ENCODE measurements at places on chromosomes 2 and 18.

DNA sequence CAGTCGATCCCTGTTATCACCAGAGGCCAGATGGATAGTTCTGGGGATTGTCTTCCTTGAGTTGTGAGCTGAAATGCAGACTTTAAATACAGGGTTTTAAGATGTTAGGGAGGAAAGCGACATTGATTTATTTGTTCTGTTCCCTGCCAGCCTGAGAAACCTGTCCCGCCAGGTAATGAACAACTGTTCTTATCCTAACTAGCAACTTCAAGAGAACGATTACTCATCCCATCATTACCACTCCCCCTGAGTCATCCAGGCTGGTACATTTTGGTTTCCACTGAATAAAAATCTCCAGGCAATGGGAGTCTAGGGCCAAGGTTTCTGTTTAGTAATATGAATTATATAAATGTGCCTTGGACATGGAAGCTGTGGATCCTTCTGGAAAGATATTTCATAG, 131.2 kb downstream of the LYPD6B start:
- no peak for DNase-seq

GRCh38 chr2:148063633-148064032, 42.7 kb downstream of the MBD5 start:
- no peak for DNase-seq

DNA sequence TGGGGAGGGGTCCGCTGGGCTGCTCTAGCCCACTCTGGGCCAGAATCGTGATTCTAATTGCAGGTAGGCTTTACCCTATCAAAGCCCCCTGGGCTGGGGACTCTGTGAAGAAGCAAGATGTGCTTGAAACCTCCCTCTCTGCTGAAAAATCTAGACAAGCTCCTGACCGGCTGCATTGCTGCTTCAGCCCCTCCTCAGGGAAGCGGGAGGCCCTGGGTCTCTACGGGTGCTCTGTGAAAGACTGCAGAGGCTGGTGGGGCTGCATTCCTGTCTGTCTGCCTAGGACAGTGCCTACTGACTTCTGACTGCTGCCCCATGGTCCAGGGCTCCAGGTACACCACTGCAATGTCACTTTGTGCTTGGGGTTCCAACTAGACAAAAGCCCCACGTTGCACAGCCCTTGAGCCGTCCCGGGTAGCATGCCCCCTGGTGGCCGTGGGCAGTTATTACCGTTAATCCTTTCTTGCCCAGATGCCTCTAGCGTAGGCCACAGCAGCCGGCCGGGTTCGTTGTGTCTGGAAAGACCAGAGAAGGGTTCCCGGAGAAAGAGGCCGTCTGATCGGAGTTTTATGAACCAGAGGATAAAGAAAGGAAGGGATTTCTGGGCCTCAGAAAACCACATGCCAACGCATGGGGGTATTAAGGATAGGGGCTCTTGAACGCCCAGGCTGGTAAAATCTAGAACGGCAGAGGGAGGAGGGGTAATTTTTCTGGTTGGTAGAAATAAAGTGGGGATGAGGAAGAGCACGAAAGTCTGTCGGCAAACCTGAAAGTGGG, 15.9 kb upstream of the C1QL2 start:
- DNase-seq = peak; percentile 21

GRCh38 chr2:205768815-205769494, 86.7 kb downstream of the NRP2 start:
- DNase-seq = no peak

- no peak for DNase-seq
These were observed 64.9 kb downstream of the ZNF521 start for GRCh38 chr18:25287106-25287505.

GRCh38 chr2:64404002-64404731, 49.8 kb upstream of the LGALSL start:
- no peak for DNase-seq

GRCh38 chr18:58177896-58178470, 134.0 kb downstream of the NEDD4L start:
- DNase-seq = no peak

- DNase-seq = peak; percentile 5
These were observed 115.7 kb upstream of the OSR1 start for GRCh38 chr2:19474128-19474527.

- no peak for DNase-seq
These were observed 69.9 kb downstream of the PLB1 start for GRCh38 chr2:28565720-28566295.

DNA sequence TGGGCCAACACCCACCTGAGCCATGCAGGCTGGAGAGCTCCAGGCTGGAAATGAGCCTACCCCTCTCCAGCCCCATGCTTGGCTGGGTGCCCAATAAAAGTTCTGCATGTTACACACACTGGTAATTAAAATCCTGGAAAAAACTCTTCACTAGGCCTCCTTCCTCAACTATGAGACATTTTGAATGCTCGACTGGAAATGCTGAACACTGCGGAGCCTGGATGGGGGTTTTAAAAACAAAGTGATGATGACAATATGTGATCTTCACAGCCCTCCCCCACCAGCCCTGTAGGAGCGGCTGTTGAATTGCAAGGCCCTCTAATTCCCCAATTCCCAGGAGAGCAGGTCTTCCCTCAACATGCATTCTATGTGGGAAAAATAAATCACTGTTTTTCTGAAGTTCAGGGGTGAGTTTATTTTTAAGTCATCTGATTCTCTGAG, 179.2 kb downstream of the TTC32 start:
- DNase-seq = no peak

DNA sequence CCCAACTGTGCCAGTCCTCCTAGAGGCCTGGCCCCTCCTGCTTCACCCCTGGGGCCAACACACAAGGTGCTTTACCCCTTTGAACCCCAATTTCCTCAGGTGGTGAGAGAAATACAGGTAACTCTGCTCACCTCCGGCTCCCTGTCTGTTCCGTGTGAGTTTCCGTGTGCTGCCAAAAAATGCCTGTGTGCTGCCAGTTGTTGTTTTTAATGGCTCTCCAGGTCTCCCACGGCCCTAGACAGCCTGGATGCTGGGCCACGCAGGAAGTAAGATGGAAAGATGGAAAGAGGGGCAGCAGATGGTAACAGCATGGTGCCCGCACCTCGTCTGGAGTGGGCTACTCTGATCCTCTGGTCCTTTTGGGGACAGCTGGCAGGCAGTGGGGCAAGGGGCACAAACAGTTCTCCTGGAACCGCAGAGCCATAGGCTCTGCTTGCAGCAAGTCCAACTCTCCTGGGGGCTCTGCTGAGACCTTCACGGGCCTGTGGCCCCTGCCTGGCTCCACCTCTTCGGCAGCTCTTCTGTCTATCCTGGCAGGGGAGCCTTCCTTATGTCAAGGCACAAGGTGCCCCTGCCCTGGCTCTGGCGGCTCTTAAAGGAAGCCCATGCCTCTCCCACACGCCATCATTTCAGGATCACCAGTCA, 4.3 kb upstream of the ARHGEF4 start:
- no peak for DNase-seq

GRCh38 chr2:171545086-171545485, 22.8 kb downstream of the CYBRD1 start:
- DNase-seq = no peak

Measured in activated T-helper 1 cell treated with Interleukin-2 at 50 U/mL for 16 hours (primary cell).